Activated CD4-positive, alpha-beta T cell treated with anti-CD3 and anti-CD28 coated beads, Interleukin-2, Interleukin-4, amounts not matched to agents 100 ng/mL and 50 ng/mL, durations not matched to agents 16 hours and 8 hours (primary cell): ENCODE measurements at places on chromosomes 12 and 14.

GRCh38 chr12:13368971-13369370 lies 172.4 kb downstream of the EMP1 start:
- DNase-seq = no peak

- DNase-seq = no peak
These were observed 32.7 kb upstream of the USP44 start for GRCh38 chr12:95583933-95584332.

DNA sequence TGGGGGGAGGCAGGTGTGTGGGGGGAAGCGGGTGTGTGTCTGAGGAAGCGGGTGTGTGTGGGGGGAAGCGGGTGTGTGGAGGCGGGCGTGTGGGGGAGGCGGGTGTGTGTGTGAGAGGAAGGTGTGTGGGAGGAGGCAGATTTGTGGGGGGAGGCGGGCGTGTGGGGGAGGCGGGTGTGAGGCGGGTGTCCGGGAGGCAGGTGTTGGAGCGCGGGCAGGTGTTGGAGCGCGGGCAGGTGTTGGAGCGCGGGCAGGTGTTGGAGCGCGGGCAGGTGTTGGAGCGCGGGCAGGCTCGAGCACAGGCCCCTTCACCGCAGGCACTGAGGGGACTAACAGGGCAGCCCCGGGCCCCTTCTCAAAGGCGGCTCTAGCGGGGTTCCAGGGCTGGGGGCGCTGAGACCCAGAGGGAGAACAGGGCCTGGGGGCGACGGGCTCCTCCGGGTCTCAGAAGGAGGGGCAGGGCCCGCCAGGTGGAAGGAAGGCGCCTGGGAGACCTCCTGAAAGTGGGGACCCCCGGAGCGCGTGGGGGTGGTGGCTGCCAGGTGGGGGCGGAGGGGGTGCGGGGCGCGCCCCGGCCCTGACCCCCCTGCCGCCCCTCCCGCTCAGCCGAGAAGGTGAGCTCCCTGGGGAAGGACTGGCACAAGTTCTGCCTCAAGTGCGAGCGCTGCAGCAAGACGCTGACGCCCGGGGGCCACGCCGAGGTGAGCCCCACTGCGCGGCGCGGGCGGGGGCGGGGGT lies 3.2 kb downstream of the CRIP2 start:
- DNase-seq = no peak

GRCh38 chr12:52245259-52245961 lies 12.4 kb downstream of the KRT7 start:
- no peak for DNase-seq
